ENCODE measurements at places on chromosomes 4 and X.

DNA sequence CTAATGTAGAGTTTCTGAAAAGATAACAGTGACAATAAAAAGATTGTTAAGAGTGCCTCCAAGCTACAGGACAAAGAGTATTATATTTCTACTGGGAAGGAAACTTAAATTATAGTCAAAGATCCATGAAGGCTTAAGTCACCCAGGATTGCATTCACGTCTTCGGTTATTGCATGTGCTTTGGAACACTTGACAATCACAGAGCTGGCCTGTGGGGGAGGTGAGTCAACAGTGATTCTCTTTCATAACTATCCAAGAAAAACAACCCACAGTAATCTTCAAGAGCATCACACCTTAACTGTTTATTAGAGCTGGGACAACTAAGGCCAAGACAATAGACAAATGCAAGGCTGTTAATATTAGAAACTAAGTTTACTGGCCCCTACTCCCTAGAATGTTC is 40.3 kb downstream of the PDGFC start:
- DNase-seq: no peak

GRCh38 chr4:152160225-152160800 is 375.6 kb downstream of the FBXW7 start:
- no peak for DNase-seq

GRCh38 chr4:139453041-139453370 is 915 bp upstream of the RAB33B start:
- peak; percentile 71 for DNase-seq

GRCh38 chr4:118842055-118842454 is 6.1 kb upstream of the SEC24D start:
- no peak for DNase-seq

DNA sequence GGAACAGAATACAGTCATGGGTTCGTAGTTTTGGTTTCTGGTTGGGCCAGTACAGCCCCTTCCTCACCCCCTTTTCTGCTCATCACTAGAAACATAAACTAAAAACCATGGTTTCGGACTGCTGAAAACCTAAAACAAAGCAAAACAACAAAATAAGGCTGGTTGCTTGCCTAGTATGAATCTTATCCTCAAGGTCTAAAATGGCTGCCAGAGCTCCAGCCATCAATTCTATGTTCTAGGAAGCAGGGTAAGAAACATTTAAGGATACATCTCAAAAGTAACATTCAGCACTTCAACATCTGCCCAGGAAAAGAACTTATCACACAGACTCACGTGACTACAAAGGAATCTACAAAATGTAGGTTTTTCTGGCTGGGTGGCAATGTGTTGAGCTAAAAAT is 31.5 kb downstream of the PPP3CA start:
- no peak for DNase-seq

- peak; percentile 29 for DNase-seq
These were observed at the start of gene GLRA3 for GRCh38 chr4:174828845-174829701. TSS of gene GLRA3 (minus strand) at chr4:174829247. CDS start at chr4:174828811, 436 bp downstream.

DNA sequence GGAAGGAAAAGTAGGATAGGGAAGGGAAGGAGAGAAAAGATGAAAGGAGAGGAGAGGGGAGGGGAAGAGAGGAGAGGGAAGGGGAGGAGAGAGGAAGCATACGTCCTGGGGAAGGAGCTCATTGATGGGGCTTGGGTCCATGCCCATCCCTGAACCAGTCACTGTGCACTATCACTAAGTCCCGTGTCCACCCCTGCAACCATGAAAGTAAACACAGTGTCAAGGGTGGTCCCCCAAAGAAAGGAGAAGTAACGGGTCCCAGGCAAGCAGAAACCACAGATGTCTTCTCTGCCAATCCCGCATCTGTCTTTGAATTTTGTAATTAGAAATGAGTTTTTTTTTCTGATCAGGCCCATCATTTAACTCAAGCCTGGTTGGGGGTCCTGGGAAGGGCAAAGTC is 55.2 kb downstream of the LGI2 start:
- no peak for DNase-seq

GRCh38 chr4:66766557-66766956 is 778.7 kb downstream of the CENPC start:
- no peak for DNase-seq

- DNase-seq: no peak
These were observed 376.2 kb downstream of the PCDH18 start for GRCh38 chr4:137156054-137156453.
